ENCODE measurements at places on chromosomes 2 and 18.

- DNase-seq, result no peak
These were observed 170.1 kb upstream of the HAAO start for GRCh38 chr2:42962508-42962953.

DNA sequence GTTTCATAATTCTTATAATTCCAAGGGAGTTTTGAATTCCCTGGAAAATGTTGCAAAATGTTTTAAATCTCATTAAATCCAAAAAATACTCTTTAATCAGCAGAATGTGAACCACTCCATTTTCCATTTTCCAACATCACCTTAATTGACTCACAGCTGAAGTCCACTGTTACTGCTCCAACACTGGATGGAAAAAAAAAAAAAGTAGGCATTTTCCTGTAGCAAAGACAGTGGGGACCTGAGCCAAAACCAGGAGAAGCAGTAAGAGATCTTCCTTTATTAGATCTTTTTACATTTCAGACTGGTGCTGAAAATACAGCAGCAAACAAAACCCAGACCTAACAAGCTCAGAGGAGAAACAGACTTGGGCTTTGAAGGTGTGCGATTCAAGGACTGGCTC, 62.4 kb upstream of the SPATS2L start:
- DNase-seq, result no peak

GRCh38 chr2:159186462-159186861, 100.0 kb downstream of the WDSUB1 start:
- DNase-seq, result no peak

DNA sequence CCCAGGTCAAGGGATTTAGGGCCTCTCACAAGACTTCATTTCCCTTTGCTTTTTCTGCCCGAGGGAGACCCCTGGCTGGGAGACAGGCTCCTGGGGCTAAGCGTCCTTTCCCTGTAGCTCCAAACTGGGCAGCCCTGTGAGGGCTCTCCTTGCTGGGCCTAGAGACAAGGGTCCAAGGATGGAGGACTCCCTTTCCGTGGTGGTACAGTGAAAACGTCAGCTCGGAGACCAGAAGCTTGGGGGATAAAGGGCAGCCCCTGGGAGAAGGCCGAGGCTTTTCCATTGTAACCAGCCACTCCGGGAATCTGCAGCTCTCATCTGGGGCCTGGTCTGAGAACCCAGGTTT, 2.3 kb downstream of the SIX2 start:
- no peak for DNase-seq

DNA sequence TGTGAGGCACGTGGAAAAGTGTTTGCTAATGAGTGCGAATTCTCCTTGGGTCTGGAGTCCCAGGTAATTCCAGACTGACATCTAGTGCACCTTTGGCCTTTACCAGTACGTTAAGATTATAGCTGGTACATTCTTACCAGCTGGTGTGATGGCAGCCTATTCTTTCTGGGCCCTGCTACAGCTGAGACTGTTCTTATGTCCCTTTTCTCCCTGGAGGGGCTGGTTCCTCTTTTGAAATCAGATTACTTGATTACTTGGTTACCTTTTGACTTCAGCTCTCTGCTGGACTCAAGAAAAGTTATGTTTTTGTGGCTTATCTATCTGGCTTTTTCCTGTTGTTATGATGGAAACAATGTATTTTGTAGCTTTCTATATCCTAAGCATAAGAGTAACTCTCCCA, 14.5 kb downstream of the CABYR start:
- no peak for DNase-seq

GRCh38 chr18:76821356-76821874, 942 bp upstream of the ZNF236 start:
- DNase-seq, result no peak

DNA sequence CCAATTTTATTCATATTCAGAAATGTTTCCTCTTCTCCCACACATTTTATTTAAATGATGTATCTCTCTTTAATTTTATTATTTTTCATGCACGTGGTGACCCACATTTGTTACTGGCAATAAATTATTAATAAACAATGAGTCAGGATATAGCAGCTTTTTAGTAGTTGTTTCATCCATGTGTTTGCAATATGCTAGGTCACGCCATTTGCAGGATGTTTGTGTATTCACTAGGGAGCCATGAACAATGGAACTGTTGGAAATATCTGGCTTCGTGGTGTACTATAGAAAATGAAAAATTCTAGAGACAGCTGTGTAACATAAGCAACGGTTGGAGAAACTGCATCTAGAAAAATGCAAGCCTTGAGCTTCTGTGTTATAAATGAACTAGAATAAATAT, 176.0 kb upstream of the COL3A1 start:
- DNase-seq, result no peak

GRCh38 chr2:131148426-131148825, 43.3 kb downstream of the PLEKHB2 start:
- DNase-seq, result no peak

- no peak for DNase-seq
These were observed 48.0 kb downstream of the KCNIP3 start for GRCh38 chr2:95345081-95345562.

DNA sequence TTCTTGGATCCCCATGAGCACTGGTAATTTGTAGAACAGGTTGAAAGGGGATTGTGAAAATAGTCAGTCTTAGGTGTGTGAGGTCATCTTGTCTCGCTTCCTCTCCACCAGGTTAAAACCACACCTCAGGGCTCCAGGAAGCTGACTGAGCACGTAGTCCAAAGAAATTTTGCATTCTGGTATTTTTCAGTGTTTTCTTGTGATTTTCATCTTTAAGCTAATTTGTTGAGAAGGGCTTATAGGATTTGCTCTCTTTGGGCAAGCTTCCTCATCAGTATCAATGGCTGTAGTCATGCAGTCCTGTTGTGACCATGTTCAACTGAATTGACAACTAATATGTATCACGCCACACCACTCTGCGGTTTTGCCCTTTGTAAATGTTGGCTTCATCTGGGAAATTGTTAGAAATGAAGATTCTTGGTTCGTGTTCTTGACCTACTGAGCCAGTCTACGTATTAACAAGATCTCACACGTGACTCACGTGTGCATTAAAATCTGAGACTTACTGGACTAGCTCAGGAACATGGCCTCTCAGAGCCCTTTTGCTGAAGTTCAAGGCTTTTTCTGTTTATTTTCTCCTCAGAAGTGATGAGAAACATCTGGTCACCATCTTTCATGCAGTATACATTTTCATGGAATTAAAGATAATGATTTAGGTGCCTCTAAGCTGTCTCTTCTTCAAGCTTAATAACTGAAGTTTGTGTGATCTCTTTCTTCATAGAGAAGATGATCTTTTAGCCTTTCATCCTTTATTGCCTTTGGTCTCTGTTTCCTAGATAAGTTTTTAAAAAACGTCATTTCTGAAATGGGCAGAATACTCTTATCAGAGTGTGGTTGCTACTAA, 32.8 kb downstream of the FMNL2 start:
- no peak for DNase-seq

- DNase-seq, result no peak
These were observed 71.7 kb upstream of the CDH2 start for GRCh38 chr18:28248653-28249052.

- DNase-seq, result no peak
These were observed 210.8 kb upstream of the THUMPD2 start for GRCh38 chr2:39989888-39990287.

DNA sequence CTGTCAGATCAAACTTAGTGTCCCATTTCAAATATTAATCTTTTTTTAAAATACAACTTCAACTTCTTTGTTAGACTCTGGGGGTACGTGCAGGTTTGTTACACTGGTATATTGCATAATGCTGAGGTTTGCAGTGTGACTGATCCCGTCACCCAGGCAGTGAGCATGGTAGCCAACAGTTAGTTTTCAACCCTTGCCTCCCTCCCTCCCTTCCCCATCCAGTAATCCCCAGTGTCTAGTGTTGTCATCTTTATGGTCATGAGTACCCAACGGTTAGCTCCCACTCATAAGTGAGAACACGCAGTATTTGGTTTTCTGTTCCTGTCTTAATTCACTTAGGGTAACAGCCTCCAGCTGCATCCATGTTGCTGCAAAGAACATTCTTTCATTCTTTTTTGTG, 23.9 kb downstream of the NOL10 start:
- DNase-seq, result no peak

GRCh38 chr18:48875314-48875941, 75.3 kb downstream of the SMAD7 start:
- no peak for DNase-seq

- no peak for DNase-seq
These were observed 290.0 kb downstream of the PDE11A start for GRCh38 chr2:177782613-177783012.

GRCh38 chr2:218861645-218862318, 2.2 kb downstream of the WNT6 start:
- DNase-seq, result no peak

DNA sequence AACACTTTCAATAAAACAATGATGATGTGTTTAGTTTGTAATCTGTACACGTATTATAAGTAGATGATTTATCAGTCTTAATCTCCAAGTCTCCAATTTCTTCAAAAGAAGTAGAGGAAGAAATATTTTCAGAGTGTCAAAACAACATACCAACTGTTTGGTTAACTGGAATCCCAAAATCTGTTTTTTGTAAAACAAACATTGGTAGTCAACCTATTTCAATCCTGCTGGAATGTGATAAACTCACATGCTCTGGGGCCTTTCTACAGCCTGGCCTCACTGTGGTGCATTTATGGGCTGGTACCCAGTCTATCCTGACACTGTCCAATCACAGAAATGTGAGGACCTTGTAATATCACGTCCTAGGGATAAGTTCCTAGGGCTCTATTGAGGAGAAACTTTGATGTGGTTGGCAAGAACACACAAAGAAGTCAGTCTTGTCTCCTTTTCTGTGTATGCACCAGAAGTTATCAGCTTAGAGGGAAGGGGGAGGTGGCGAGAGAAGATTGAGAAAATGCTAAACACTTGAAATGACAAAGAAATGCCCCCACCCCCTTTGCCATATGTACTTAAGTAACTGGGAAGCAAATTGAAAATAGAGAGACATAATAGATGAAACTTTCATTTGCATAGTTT, 47.2 kb downstream of the PRKRA start:
- DNase-seq, result no peak

- DNase-seq, result no peak
These were observed 757.7 kb downstream of the EPHA4 start for GRCh38 chr2:220814441-220814840.

DNA sequence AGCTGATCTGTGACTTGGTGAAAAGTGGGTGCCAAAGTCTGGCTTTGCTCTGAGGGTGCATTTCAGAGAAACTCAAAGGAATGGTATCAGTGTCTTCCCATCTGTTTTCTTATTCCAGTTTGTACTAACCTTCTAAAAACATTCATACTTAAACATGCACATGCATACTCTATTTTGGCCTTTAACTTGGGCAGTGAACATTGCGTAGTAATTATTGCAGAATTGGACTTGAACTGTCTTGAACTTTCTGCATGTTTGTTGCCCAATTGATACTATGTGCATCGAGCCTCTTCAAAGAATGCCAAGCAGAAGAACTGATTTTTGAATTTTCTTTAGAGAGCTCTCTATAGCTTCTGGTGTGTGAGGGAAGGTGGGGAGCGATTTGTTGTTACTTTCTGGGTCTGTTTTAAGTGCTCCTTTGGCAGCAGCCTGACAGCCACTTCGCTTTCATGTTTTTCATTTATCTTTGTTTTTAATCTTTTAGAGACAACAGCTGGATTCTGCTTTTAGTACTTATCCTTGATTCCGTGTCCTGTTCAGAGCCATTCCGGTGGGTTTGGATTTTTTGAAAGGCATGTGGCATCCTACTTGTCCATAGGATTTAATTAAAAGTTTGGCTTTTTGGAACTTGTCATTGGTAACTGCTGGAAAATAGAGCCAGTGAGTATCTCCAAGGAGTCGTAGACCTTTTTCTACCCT, 159.2 kb downstream of the RAPGEF4 start:
- DNase-seq, result no peak

- no peak for DNase-seq
These were observed 388.9 kb upstream of the CNTNAP5 start for GRCh38 chr2:123636232-123636631.

DNA sequence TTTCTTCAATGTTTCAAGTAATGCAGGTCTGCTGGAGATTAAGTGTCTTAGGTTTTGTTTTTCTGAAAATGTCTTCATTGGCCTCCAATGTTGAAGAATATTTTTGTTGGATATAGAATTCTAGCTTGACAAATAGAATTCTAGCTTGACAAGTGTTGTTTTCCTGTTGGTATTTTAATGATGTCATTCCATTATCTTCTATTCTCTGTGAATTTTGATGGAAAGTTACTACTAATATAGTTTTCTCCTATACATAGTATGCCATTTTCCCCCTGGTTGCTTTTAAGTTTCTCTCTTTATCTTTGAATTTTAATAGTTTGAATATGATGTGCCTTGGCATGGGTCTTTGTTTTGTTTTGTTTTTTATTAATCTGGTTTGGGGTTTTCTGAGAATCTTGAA, 119.9 kb downstream of the RAPGEF4 start:
- DNase-seq, result no peak

DNA sequence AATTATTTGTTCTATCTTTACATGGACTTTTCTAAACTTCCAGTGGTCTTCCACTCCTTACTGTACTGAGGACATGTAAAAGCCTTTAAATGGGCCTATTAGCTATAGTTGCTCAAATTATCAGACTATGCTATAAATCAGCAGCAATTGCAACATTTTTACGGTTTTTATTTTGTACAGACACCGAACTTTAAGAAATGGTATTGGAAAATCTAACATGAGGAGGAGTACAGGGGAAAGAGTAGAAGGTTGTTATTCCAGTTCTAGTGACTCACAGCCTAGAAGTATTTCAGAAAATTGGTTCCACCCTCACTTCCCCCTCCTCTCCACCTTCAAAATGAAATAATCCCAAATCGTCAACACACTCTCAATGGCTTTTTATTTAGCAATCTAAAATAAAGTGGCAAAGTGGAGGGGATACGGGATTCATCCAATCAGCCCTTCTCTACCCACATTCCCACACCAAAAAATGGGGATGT, 1.1 kb downstream of the NCKAP1 start:
- peak; percentile 20 for DNase-seq

- DNase-seq, result no peak
These were observed 97.2 kb downstream of the GAREM1 start for GRCh38 chr18:32373505-32373904.

DNA sequence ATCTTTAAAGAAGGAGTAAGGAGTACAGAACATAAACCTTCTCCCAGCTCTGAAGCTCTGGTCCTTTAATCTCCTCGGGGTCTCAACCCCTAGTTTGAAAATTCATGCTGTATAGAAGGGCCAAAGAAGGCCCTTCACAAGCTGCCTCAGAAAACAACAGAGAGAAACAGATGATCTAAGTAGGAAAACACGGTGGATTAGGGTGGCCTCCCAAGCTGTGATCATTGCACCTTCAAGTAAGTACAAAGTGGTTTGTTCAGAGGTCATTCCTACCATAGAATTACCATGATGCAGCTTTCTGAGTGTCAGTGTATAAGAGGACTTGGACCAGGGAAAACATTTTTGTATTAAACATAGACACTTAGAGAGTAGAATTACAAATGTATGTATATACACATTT, 10.9 kb downstream of the TMEM169 start:
- DNase-seq, result no peak

- no peak for DNase-seq
These were observed 99.5 kb downstream of the TAF4B start for GRCh38 chr18:26325771-26326170.

GRCh38 chr2:53697092-53697491, 70.5 kb upstream of the CHAC2 start:
- no peak for DNase-seq

Measured in NCI-H1105 treated with DMSO at 0.1 percent for 48 hours (cell line).